ENCODE measurements at places on chromosomes 3 and 15.

- DNase-seq, result no peak
Observed at GRCh38 chr3:178665747-178666146, 129.5 kb downstream of the KCNMB2 start.

GRCh38 chr3:73502609-73503583, 121.8 kb downstream of the PDZRN3 start:
- DNase-seq, result no peak

DNA sequence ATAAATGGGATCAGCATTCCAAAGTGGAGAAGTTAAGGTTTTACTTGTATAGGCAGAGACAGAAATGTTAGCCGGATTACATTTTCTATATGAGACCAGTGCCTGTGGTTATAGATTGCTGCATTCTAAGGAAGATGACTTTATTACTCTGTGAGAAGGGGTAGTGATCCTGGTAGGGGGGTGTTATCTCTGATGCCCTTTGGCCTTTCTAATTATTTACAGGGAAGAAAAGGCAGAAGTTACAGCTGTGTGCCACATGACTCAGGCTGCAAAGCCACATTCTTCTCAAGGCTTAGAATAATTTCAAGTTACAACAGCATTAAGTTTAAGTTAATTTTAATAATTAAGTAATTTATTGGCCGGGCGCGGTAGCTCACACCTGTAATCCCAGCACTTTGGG, 2.2 kb upstream of the TMC3 start:
- no peak for DNase-seq

GRCh38 chr15:92631721-92632120, 23.9 kb downstream of the FAM174B start:
- DNase-seq, result no peak

DNA sequence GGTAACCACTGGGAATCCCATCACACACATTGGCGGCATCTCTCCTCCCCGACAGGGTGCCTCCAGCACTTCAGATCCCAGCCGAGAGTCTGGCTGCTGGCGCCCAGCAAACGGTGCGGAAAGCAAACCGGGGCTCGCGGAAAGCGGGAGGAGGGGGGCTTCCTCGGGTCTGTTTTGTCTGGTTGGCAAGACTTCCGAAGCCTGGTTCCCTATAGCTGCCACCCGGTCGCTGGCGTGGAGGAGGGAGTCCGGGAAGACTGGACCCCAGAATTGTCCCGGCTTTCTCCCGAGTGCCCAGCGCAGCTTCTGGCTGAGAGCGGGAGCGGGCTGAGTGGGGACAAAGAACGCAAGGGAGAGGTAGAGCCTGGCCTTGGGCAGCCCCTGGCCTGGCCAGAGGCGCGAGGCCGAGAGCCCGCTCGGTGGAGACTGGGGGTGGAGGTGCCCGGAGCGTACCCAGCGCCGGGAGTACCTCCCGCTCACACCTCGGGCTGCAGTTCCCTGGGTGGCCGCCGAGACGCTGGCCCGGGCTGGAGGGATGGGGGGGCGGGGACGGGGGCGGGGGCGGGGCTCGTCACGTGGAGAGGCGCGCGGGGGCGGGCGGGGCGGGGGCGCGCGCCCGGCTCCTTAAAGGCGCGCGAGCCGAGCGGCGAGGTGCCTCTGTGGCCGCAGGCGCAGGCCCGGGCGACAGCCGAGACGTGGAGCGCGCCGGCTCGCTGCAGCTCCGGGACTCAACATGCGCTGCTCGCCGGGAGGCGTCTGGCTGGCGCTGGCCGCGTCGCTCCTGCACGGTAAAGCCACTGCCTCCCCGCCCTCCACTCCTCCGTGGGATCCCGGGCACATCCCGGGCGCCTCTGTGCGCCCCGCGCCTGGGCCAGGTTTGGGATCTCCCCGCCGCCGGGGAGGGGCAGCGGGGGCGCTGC, at the start of gene CHRNA7:
CHRNA7 (plus strand) TSS at position 654 of the 920 bp plus-strand sequence; CDS start at position 734, 80 bp downstream.
- no peak for DNase-seq

DNA sequence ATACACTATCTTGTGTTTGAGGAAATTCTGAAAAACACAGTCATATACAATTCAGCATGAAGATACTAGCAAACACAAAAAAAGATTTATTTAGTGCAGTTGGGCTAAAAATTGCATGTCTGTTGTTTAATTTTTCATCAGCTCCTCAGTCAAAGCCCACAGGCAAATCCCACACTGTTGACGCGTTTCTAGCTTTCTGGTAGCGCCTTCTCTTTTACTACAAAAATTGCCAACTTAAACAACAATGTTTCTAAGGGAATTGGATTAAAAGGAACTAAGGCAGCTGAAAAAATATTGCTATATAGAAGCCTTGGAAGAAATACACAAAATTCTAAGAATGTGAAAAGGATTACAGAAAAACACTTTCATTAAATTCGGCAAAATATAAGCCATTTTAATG, 196.7 kb upstream of the P2RY1 start:
- DNase-seq, result no peak

GRCh38 chr3:76753599-76753998, 286.3 kb upstream of the ROBO2 start:
- DNase-seq, result peak; percentile 28

DNA sequence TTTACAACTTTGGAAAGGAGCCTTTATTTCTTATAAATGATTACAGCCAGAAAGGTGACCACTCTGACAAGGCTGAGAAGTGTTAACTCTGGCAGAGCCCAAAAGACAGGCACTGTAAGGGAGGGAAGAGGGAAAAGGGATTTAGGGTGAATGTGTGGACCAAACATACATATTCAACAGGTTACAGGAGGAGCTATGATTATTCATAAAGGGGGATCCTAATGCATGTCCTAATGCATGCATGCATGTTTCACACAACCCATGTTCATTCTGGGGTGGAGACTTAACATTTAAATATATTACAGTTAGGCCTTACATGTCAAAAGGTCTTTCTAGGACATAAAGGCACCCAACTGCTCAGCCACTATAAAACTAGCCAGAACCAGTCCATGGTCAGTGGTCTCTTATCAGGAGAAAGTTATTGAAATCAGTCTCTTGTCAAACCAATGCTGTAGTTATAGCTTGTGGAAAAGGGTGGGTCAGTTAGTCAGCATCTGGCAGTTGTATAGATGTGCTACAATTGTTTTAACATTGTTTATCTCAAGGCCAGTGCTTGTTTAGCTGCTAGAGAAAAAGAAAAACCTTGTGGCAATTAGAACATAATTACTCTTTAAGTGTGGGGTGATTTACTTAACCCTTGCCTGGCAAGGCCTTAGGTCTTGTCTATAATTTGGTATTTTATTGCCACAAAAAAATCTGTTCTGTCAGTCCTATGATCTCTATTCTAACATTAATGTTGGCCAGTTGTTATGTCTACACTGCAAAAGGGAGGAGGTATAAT, 77.5 kb downstream of the RAD18 start:
- DNase-seq, result no peak

DNA sequence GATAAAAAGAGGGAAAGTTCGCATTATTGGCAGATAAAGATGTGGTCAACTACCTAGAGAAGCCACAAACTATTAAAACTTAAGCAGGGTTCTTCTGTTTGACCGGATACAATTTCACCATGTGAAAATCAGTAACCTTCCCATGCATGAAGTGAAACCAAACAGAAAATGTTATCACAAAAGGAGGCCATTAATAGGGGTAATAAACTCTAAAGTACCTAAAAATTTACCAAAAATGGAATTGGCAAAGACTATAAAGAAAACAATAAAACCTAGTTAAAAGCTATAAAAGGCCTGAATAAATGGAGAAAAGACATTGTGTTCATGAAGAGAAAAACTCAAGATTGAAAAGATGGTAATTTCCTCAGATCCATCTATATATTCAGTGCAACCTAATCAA, 83.4 kb downstream of the FEZF2 start:
- DNase-seq, result no peak

DNA sequence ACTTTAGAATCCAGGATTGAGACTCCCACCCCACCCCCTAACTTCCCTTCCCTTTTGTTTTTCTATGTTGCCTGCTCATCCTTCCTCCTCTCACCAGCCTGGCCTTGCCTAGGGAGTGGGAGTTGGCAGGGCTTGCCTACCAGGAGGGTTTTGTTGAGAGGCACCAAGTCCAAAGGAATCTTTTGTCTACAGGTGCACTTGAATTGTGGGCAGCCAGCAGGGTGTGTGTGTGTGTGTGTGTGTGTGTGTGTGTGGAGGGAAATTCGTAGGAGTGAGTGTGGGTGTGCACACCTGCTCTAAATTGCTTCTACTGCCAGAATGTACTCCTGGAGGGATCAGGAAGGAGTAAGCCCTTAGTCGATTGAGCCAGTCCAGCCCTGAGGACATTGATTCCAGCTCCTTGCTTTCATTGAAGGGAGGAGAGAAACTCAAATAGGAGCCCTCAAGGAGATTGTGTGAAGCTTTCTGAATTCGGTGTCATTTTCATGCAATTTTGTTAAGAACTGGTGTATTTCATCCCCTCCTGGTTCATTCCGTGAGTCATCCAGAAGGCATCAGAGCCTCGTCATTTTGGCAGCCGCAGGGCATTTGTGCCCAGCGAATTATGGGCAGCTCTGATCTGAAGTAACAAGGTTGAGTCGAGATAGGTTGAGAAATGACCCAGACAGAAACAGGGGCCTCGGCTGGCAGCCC, 112.1 kb downstream of the SLCO3A1 start:
- no peak for DNase-seq

- no peak for DNase-seq
Observed at GRCh38 chr3:186471771-186472170, 72.4 kb downstream of the CRYGS start.

- DNase-seq, result no peak
Observed at GRCh38 chr3:120568598-120568997, 27.5 kb upstream of the NDUFB4 start.

DNA sequence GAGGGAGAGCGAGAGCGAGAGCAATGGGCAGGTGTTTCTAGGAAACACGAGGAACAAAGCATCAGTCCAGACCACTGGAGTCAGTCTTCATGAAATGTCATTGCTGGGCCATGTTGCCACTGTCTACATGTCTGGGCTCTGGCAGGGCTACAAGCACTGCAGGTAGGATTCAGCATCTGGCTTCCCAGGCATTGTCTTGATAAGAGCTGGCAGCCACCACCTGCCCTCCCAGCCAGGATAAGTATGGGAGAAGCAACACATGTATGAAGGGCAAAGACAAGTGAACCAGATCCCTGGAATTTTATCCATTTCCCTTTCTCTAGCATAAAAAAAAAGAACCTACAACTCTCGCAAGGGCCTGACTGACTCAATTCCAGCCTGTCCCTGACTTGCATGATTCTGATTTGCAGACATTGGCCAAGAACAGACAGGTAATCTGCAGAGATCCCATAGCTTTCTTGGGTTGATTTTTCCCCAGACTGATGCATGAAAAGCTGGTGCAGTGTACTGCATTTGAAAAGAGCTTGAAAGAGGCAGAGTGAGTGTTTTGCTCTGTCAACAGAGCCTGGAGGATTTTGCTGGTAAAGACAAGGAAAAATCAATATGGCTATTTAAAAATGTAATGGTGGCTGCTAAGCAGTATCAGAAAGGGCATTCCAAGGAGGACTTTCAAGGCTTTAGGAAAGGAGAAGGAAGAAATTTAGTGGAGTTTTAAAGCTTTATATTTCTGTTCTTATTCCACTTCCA, 157.2 kb upstream of the MYRIP start:
- no peak for DNase-seq

DNA sequence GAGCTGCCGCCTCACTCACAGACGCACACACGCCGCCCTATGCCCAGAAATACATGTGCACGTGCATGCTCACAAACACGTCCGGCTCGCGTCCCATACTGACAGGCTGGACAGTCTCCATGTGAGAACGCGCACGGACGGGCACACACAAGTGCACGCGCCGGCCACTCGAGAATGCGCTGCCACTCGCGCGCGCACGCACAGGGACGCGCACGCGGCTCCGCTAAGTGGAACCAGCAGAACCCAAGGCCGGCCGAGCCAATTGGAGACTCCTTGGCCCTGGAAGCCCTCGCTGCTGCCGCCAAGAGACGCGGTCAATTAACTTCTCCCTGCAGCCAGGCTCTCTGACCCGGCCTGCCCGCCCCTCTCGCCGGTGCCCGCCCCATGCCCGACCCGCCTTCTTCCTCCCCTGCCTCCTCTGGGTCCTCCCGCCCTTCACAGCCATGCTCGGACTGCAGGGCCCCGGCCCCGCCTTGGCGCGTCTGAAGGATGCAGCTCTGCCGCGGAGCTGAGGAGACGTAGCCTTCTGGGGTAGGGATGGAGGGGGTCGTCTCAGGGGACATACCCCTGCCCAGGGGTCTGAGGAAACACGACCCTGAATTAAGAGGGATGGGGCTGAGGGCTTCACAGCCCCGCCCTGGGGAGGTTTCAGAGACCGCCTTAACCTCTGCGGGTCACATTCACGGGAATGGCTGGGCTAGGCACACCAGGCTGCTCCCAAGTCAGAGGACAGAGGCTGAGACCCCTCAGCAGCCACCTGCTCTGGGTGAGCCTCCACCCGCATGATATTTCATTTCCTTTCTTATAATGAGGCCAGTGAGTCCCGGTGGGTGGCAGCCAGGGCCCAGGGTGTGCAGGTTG, 15.0 kb downstream of the PTH1R start:
- DNase-seq, result no peak

DNA sequence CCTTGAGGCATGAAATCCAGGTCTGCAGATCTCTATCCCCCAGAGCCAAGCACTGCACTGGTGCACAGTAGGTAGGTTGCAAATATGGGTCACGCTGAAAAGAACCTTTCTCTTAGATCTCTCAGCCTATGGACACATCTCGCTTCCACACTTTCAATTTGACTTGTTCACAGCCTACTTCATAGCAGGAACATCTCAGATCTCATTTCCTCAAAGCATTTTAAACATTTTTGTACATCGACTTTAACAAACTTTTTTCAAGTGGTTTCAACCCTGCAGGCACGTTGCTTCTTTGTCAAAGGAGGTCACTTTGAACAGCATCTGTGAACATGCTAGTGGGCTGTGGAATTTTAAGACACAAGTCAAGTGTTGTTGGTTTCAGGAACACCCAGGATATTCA, 76.0 kb downstream of the SLC12A8 start:
- no peak for DNase-seq

DNA sequence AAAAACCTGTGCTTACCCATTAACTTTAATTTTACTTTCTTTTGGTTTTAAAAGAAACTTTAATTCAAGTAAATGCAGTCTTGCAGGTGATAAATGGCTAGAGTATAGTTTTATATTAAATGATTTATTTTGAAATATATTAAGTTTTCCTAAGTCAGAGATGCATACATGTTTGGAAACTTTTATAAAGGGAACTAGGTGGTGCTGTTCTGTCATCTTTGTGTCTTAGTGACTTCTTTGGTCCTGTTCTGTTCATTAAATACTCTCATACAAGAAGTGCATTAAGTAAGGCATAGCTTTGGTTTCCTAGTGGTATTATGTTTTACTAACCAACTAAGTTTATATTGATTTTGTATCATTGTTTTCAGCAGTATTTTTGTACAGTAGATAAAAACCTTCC, 15.6 kb downstream of the CADM2 start:
- DNase-seq, result no peak

DNA sequence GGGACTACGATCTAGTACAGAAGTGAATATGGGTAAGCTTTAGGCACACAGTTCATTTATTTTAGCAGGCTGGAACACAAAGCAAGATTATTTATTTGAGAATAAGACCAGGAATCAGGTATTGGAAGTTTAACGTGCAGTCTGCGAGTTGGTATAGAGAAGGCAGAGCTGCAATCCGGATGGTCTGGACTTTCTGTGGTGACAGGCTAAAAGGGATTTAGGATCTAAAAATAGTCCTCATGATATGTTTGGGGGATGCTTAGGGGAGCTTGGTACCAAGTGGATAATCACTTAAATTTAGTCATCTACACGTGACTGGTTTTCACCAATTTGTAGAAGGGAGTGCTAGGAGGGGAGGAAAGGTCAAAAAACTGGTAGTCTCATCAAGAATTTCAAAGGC, 119.4 kb downstream of the DLG1 start:
- no peak for DNase-seq

Data from left renal cortex interstitium (tissue), 4 donors.